ENCODE measurements at places on chromosomes 7 and 10.

GRCh38 chr10:95303535-95303934 is 12.7 kb upstream of the PDLIM1 start:
- no peak for DNase-seq

- DNase-seq, result no peak
Observed at GRCh38 chr10:122130474-122131110, 140.5 kb upstream of the BTBD16 start.

- no peak for DNase-seq
Observed at GRCh38 chr10:68163735-68164134, 54.4 kb downstream of the MYPN start.

DNA sequence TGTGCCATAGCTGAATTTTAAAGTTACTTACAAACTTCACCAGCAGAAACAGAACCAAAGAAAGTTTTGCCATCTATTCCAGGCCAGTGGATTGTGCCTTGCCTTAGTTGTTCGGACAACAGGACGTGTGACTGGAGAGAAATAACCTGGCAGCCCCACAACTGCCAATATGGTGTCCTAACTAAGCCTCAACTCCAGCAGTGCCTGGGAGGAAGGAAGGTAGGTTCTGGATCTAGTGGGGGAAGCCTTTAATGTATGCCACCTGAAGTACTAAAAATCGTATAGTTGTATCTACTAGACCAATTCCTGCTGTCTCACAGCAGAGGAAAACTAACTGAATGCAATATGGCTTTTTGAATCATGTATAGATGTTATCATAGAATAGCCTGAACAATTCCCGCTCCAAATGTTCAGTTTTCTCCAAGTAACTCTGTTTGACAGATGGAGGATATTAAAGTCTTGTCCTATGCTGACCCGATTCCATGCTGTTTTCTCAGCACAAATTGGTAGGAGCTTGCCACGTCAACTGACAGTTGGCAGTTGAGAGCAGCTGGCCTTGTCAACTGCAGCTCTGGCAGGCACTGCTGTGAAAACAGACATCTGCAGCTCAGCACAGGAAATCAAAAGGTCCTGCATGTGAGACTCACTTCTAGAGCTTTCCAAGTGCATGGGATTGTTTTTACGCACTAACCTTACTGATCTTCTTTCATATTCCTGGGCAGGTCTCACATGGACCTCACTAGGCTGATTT is 84.5 kb upstream of the WNT16 start:
- no peak for DNase-seq

DNA sequence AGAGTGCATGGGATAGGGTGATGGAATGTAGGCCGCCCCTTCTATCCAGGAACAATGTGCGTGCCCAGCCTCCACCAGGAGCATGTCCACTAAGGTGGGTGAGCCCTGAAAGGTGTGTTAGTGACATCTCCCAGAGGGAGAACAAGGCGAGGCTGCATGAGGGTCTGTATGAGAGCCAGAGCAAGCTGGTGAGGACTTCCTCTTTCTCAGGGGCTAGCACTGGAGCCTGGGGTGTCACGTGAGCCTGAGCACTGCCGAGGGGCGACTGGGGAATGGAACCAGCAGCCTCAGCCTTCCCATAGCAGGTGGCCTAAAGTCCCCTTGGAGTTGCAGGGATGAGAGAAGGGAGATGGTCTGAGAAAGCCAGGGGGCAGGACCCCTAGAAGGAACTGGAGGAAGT is 156.3 kb upstream of the COBL start:
- no peak for DNase-seq

GRCh38 chr10:102629661-102630614 is 14.3 kb upstream of the TRIM8 start:
- no peak for DNase-seq

GRCh38 chr7:115812794-115813193 is 217.8 kb downstream of the TFEC start:
- no peak for DNase-seq

Measured in activated T-cell treated with anti-CD3 and anti-CD28 coated beads for 1 hour (primary cell).